AG04449 (cell line): ENCODE measurements at places on chromosomes 7 and 10.

GRCh38 chr10:77028042-77028441, 609.6 kb downstream of the KCNMA1 start:
- DNase-seq, result no peak

- no peak for DNase-seq
Observed at GRCh38 chr10:71079761-71080380, 132.5 kb upstream of the UNC5B start.

- no peak for DNase-seq
Observed at GRCh38 chr10:105328503-105329133, 687.5 kb downstream of the SORCS3 start.

DNA sequence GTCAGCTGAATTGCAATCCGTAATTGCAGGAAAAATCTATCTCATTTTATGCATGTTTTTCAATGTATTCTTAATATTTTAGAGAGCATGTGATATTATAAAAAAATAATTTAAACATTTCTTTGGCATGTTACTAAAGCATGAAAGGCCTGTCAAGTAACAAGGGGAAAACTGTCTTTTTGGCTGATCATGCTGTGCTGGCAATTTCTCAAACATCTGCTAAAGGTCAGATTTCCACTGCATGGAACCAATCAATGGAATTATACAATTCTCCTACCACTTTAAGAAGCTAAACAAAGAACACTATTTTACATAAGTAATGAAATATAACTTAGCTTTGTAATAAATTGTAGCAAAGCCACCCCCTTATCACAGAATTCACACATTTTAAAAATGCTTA, 49.4 kb downstream of the JMJD1C start:
- DNase-seq, result no peak

DNA sequence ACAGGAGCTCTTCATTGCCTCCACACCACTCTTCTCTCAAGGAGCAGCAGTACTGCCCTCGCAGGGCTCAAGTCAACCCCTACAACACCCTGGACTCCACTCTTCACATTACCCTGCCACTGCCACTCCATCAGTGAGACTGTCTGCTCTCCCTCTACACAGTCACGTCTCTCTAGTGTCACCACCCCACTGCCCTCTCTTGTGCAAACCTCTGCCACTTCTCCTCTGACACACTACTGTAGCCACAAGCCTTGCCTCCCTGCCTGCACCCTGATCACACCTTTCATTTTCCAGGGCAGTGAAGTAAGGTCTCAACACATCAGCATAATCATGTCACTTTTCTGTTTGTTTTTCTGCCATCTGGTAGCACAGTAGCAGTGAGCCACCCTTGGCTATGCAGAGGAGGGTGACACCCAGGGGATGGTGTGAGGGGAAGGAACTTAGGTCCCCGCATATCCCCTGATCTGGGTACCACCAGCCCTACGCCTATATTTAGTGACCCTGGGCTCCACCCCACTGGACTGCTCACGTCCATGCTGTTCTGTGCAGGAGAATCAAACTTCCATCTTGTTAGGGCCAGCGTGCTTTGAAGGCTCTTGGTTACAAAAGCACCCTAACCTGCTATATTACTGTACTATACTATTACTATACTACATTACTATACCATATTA, 1.6 kb downstream of the C10orf143 start:
- DNase-seq, result no peak

DNA sequence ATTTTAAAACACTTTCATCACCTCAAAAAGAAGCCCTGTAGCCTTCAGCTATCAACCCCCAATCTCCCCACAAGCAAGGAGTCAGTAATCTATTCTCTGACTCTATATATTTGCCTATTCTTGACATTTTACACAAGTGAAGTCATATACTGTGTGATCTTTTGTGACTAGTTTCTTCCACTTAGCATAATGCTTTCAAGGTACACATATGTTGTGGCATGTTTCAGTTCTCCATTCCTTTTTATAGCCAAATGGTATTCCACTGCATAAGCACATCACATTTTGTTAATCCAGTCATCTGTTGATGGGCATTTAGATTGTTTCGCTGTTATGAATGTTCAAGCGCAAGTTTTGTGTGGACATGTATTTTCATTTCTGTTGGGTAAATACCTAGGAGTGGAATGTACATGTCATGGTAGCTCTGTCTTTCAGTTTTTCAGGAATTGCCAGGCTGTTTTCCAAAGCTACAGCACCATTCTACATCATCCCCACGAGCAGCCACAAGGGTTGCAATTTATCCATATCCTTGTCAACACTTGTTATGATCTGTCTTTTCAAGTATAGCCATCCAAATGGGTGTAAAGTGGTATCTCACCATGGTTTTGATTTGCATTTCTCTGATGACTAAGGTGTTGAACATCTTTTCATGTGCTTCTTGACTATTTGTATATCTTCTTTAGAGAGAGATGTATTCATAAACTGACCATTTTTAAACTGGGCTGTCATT, 405.6 kb downstream of the KCNMA1 start:
- DNase-seq, result no peak

GRCh38 chr7:151830121-151830830, 46.6 kb downstream of the PRKAG2 start:
- no peak for DNase-seq
